ENCODE measurements at places on chromosomes 5 and 9. TPM values are rescaled to one million over a fixed set of nuclear protein-coding genes. Genes with fewer than 3 reads are reported as not detected.

PCDHB5 gene
- total RNA-seq: 1.8 TPM

POU5F2 gene
- 0.53 TPM for total RNA-seq

TLX3 gene
- not detected for total RNA-seq

UNC5A gene
- total RNA-seq: 0.12 TPM

GABRB2 gene
- total RNA-seq: under 0.01 TPM

POC5 gene
- total RNA-seq: 5.8 TPM

AFAP1L1 gene
- 16.1 TPM for total RNA-seq

DDX4 gene
- not detected for total RNA-seq

SHOC1 gene
- not detected for total RNA-seq

ACSL6 gene
- total RNA-seq: 0.25 TPM

ECPAS gene
- 113 TPM for total RNA-seq

PRSS3 gene
- total RNA-seq: 55.5 TPM

PCDHGA9 gene
- total RNA-seq: 5.7 TPM

RGMB gene
- total RNA-seq: 30.3 TPM

GRIA1 gene
- 6.0 TPM for total RNA-seq

BRD3OS gene
- 17.6 TPM for total RNA-seq

Data from aortic smooth muscle cell (primary cell).